AG04450 (cell line): ENCODE measurements at places on chromosomes 12 and 14.

DNA sequence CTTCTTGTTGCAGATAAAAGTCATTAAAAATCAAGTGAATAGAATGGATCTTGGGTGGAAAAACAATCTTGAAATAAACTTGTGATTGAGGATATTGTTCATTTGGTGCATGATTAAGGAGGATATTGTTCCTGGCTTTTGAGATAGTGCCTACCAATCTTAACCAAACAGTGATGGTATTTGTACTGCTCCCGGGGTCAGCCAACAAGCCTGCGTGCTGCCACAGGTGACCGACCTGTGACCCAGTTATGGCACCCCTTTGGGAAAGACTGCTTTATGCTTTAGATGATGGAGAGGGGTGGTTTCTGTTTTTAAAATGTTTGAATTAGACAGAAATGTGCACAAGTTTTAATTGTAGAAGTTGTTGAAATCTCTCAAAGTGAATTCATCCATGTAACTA, 41.6 kb downstream of the SUDS3 start:
- DNase-seq, result no peak

GRCh38 chr14:36020120-36021029, 156.1 kb downstream of the PTCSC3 start:
- no peak for DNase-seq

DNA sequence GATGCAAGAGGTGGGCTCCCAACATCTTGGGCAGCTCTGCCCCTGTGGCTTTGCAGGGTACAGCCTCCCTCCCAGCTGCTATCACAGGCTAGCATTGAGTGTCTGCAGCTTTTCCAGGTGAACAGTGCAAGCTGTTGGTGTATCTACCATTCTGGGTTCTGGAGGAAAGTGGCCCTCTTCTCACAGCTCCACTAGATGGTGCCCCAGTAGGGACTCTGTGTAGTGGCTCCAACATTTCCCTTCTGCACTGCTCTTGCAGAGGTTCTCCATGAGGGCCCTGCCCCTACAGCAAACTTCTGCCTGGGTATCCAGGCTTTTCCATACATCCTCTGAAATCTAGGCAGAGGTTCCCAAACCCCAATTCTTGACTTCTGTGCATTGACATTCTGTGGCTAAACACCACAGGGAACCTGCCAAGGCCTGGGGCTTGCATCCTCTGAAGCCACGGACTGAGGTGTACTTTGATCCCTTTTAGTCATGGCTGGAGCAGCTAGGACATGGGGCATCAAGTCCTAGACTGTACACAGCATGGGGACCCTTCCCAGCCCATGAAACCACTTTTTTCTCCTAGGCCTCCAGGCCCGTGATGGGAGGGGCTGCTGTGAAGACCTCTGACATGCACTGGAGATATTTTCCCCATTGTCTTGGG, 24.0 kb upstream of the SLC38A1 start:
- DNase-seq, result no peak

- DNase-seq, result no peak
Measured at GRCh38 chr12:81797100-81797499, 38.0 kb upstream of the PPFIA2 start.

DNA sequence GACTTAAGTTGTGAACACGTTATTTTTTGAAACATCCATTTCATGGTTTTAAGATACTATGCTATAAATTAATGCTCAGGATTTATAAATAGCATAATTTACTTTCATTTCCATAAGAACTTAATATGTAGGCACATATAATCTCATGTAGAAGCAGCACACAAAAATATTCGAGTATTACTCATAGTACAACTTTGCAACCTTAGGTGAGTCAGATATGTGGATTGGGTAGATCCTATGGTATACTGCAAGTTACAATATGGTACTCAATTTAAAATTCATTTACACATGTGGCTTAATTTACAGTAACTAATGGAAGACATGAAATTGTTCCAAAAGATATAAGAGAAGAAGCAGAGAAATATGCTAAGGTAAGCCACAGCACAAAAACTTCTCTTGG, 26.0 kb downstream of the PSMA3 start:
- no peak for DNase-seq

DNA sequence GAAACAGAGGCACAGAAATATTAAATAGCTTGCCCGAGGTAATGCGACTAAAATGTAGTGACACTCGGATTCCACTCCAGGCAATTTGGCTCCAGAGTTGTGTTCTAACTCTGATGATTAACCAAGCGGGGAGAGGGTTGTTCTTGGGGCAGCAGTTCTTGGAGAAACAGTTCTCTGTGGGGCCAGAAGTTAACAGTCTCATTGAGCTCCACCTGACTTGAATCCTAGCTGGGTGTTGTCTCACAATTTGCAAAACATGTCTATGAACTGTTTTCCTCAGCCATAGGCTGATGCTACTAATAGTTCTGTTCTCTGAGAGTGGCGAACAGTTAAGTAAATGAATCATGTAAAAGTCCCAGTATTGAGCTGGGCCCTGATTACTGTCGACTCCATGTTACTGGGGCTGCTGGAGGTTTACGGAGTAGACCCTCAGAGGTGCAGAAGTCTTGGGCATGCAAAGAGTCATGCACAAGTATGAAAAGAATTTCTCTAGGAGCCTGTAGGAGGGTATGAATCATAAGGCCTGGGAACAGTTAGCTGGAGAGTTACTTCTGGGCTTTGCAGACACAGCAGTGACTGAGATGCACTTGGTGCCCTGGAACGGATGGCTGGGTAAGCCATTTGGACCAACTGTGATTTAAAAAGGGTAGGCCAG, 15.4 kb upstream of the NIN start:
- peak; percentile 65 for DNase-seq

- DNase-seq, result no peak
Measured at GRCh38 chr12:114996382-114996781, 312.4 kb upstream of the TBX3 start.

GRCh38 chr14:63677891-63678379, 36.3 kb upstream of the WDR89 start:
- no peak for DNase-seq

- no peak for DNase-seq
Measured at GRCh38 chr14:71187633-71188356, 280.5 kb downstream of the PCNX1 start.

DNA sequence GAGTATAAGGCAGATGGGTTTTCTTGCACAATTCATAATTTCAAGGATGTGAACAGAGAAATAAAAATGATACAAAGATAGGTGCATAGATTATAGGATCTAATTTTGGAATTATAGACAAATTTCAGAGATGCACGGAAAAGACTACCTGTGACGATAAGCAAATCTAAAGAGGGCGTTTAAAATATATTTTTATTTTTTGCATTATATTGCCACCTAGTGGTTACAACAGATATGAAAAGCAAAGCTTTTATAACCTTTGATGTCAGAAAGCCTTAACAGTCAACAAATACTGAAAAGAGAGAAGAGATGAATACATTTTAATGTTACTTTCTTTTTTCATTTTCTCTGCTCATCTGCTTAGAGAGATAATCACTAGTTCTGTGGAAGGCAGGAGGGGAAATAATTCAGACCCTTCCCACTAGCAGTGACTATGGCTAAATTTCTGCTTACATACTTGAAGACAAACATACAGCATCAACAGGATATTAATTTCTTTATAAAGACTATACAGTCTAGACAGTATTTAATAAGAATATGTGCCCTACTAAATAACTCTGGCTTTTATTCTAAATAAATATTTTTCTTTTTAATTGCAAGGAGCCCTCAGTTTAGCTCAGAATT, 46.3 kb downstream of the NTS start:
- no peak for DNase-seq

GRCh38 chr12:118315821-118316220, 56.9 kb downstream of the TAOK3 start:
- no peak for DNase-seq

DNA sequence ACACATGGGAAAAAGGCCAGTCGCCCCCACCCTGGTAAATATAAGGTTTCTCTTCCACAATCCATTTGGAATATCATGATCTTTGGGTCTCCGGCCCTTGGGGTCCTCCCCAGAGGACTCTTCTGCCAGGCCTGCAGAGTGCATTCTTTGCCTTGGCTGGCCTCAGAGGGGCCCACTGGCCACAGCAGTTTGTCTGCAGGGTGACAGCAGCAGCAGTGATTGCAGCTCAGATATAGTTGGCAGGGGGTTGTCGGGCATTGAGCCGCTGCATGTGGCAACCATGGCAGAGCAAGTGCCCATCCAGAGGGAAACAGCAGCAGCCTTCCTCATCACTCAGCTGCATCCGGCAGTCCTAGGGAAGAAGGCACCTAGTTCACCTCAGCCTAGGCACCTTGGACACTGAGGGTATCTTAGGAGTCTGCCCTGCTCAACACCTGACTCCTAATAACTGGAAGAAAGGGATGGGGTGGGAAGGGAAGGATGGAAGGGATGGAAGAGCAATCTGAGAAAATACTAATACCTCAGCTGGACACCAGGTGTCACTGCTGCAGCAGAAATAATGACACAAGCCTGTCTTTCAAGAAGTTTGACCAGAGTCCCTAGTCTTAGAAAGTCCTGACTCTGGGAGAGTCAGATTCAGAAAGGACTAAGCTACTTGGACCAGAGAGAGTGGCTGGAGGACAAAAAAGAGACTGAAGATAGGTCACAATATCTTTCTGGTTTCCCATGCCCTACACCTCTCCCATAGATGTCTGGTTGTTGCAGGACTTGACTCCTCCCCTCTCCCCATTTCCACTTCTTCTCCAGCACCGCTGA, 8.9 kb downstream of the AJUBA start:
- DNase-seq, result no peak

DNA sequence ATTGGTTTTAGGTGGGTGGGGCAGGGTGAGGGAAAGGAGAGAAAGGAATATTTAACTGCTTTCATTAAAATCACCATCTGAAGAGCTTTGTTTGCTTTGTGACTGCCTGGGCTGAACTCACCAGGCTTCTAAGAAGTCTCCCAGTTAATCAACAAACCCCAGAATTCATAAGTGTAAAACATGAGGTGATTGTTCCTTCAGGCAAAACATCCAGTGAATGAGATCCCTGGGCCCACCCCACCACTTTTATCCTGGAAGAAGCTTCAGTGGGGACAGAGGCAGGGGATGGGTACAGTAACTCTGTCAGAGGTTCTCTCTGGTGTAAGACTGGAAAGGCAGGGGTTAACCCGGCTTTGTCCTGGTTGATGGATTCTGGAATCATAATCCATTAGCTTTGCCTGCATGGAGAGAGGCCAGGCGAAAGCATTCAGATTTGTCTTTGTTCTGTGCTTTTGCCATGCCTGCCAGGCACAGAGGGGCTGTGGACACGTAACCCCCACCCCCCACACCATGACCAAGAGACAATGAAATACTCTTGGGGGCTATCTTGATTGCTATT, 16.7 kb downstream of the PDE1B start:
- DNase-seq, result no peak

DNA sequence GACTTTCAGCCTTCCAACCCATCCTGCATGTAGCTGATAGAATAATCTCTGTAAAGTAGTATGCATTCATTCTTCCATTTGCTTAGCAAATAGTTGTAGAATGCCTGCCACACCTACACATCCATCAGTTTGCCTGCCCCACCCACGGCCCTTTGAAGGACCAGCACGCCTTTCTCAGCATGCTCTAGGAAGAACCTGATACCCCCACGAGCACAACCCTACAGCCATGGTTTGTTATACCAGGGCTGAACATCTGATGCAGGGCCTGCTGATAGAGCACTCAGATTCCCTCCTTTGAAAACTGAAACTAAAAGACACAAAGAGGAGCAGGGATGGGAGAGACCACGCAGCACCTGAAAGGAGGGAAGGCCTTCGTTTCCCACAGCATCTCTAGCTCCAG, 205.1 kb downstream of the ANO2 start:
- DNase-seq, result no peak

DNA sequence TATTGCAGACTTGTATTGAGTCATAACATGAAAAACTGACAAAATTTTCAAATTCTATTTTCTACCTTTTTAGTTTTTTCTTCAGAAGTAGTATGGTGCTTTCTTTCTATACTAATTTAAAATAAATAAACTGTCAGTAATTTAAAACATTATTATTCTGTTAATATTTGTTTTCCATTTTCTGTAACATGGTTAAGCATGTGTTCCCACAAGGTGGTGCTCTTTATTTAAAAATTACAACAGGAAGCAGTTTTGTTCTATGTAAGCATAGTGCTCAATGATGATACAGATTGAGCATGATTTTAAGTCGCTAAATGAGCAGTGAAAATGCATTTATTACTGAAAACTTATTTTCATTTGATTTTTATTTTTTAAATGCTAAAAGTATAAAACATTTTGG, 114.6 kb downstream of the PPFIA2 start:
- no peak for DNase-seq

GRCh38 chr12:125053821-125054220, 11.4 kb upstream of the AACS start:
- no peak for DNase-seq

GRCh38 chr14:29716150-29716549, 211.5 kb downstream of the PRKD1 start:
- peak; percentile 11 for DNase-seq

- DNase-seq, result no peak
Measured at GRCh38 chr14:45743884-45744283, 490.9 kb upstream of the MIS18BP1 start.

GRCh38 chr14:54322701-54323337, 74.0 kb upstream of the CDKN3 start:
- DNase-seq, result no peak

- peak; percentile 21 for DNase-seq
Measured at GRCh38 chr14:63276492-63277342, 42.0 kb downstream of the GPHB5 start.

DNA sequence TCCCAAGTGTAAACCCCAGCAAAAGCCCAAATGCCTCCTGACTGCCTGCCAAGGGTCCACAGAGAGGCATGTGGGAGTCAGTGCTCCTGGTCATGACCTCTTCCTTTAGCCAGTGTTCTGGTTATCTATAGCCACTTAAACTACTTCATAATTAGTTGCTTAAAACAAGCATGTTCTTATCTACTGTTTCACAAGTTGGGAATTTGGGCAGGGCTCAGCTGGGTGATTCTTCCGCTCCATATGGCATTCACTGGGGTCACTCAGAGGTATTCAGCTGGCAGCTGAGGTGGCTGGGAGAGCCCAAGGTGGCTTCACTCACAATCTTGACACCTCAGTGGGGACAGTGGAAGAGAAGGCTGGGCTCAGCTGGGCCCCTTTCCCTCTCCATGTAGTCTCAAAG, 184.0 kb upstream of the RGS6 start:
- no peak for DNase-seq

DNA sequence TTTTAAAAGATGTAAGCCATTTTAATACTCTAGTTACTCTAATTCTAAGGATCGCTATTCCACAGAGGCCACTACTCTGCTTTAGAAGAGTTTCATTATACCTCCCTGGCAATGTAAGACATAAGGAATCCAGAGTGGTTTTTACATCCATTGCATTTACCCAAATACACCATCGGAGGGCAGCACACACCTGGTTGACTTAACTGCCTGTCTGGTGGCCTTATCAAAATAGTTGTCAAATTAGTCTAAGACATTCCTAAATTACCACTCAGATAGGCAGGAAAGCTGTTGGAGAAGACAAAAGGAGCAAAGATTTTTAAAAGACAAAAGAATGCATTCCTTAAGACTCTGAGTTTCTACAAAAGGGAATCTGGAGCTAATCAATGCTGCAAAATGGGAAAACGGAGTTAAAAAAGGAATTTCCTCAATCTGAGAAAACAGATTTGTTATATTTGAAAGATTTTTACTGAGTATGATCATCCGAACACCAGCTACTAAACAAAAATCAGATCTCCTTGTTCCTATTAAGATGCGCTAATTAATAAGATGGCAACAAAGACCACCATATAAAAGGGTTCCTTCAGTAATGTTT, 33.8 kb upstream of the FGD4 start:
- DNase-seq, result peak; percentile 47
